ENCODE measurements at places on chromosomes 16 and 17.

DNA sequence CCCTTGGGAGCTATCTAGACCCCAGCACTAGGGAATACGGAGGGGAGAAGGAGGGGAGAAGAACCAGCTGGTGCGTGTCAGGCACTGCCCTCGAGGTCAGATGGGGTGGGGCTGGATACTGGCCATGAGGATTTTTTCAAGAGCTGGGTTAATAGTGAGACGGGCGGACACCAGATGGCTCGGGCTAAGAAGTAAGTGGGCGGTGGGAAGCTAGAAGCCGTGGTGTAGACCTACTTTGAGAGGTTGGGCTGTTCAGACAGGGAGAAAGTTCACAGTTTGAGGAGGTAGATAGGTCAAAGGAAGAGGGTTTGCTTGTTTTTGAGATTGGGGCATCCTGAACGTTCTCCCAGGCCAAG is 303.8 kb downstream of the SEC14L1 start:
- no peak for DNase-seq

GRCh38 chr17:63433746-63434591 is 12.1 kb downstream of the CYB561 start:
- peak; percentile 88 for DNase-seq

GRCh38 chr17:38730526-38731379 is 612 bp downstream of the CISD3 start:
- no peak for DNase-seq

- DNase-seq: no peak
These were observed 504 bp downstream of the FOXC2 start for GRCh38 chr16:86566966-86567700.

DNA sequence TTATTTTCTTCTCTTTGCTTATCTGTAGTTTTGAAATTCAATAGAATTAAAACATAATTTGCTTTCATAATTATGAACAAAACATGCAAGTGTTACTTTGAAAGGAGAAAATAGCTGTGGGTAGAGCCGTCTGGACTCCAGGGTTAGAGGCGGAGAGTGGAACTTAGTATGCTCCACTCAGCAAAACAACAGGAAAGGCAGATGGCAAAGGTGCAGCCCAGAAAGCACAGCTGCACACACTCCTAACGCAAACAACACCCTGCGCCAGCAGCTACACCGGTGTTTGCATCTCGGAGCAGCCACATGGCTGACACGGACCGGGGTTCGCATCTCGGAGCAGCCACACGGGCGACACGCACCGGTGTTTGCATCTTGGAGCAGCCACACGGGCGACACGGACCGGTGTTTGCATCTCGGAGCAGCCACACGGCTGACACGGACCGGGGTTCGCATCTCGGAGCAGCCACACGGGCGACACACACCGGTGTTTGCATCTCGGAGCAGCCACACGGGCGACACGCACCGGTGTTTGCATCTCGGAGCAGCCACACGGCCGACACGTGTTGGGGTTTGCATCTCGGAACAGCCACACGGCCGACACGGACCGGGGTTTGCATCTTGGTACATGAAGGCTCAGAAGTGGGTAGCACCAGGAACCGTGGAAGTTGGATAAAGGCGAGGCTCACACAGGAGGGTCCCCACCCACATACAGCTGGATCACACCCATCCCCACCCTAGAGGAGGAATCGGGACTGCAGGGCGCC is 12.2 kb upstream of the CAPN15 start:
- DNase-seq: no peak

- peak; percentile 79 for DNase-seq
These were observed at the start of gene ZNF232 for GRCh38 chr17:5111402-5112204. TSS of gene ZNF232 (minus strand) at chr17:5111878. CDS start at chr17:5111822, 56 bp downstream.

DNA sequence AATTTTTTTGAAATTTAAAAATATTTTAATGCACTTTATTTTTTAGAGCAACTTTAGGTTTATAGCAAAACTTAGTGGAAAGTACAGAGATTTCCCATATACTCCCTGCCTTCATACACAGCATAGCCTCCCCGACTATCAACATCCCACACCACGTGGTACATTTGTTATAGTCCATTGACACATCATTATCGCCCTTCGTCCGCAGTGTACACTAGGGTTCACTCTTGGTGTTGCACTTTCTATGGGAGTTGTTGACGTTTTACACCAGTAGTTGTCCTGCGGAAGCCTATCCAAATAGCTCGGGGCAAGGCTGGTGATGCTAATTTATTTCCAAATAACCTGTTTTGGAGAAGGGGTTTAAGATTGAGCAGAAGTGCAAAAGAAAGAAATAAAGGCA is 52.6 kb downstream of the MYH3 start:
- no peak for DNase-seq

- no peak for DNase-seq
These were observed 41.2 kb downstream of the TNFRSF13B start for GRCh38 chr17:16930571-16931317.

GRCh38 chr17:29342158-29342765 is 47.9 kb upstream of the TAOK1 start:
- DNase-seq: no peak

GRCh38 chr17:332023-332422 is 20.6 kb downstream of the RPH3AL start:
- no peak for DNase-seq

GRCh38 chr17:15233022-15233805 is 31.9 kb downstream of the PMP22 start:
- DNase-seq: no peak

GRCh38 chr17:55873017-55873758 is 122.3 kb downstream of the PCTP start:
- no peak for DNase-seq

DNA sequence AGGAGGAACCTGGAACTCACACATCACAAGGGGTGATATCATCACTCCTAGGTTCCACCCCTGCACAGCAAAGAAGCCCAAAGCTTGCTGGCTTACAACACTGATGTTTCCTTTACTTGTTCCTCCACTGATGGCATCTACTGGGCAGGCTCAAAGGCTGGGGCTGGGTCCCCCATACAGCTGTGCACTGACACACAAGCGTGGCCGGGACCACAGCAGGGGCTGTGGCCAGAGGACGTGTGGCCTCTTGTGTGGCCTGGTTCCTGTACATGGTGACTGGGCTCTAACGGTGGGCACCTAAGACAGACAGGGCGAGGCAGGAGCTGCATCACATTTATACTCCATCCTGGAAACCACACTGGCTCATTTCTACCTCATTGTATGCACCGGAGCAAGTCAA is 264.4 kb upstream of the FOXF1 start:
- DNase-seq: no peak

- no peak for DNase-seq
These were observed 10.6 kb downstream of the AARSD1 start for GRCh38 chr17:42953669-42954068.

DNA sequence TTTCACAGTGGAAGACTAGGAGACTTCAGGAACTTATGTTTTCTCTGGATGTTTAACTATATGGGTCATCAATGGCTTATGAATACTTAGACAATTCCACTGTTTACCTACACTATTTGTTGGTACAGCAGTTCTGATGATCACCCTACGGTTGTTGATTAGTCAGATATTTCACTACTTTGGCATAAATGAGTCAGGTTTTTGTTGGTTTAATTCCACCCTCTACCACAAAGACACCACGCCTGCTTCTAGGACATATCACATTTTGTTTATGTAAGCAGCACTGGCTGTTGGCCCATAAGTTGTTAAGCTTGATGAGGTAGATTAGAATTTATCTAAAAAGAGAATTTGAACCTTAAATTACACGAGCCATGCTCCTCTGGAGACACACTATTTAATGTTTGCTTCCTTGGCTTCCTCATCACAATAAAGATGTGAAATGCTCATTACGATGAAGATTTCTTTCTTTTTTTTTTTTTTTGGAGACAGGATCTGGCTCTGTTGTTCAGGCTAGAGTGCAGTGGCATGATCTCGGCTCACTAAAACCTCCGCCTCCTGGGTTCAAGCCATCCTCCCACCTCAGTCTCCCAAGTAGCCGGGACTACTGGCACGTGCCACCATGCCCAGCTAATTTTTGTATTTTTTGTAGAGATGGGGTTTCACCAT is 4.3 kb downstream of the GDE1 start:
- no peak for DNase-seq

DNA sequence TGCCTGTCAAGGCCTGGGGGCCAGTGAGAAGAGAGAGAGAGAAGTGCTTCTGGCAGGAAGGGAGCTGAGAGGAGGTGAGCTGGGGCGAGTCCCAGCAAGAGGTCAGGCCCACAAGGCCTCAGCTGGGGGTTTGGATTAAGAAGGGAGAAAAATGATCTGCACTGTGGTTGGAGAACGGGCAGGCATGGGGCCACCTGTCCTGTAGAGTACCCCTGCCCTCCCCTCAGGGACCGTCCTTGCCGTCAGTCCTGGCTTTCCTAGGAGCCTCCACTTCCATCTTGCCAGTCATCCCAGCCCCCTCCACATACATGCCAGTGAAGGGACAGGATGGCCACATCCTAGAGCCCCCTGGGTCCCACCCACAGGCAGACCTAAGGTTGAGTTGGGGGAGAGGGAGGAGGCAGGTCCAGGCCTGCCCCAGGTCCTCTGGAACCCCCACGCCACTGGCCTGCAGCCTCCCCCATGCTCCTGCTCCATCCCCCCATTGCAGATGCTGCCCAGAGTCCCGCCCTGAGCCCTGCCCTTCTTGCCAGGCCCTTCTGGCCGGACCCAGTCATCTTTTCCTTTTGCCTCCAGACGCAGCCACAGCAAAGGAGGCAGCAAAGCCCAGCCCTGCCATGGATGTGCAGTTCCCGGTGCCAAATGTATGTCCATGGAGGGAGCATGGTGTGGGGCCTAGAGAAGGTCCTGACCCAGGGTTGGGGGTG is 18.9 kb downstream of the KATNB1 start:
- no peak for DNase-seq

DNA sequence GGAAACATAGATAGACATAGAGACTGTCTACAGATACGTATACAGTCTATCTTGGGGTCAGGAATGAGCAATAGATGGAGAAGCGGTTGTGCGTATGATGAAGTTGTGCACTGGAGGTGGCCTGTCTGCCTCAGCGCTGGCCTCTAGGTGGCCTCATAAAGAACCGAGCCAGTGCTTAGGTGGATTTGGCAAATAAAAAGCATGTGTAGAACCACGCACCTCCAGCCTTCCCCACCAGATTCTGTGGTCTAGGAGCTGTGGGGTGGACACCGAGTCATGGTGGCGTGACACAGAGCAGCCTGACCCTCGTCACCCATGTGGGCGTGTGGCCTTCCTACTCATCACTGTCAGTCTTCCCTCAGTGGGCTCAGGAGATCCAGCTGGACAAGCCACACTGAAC is 34.0 kb downstream of the PGS1 start:
- DNase-seq: no peak

- DNase-seq: no peak
These were observed 90.8 kb upstream of the DNAH17 start for GRCh38 chr17:78667741-78668640.
